ENCODE measurements at places on chromosomes 12 and 14.
A peak's percentile ranks its signal among the peaks of the same experiment; 100 is the strongest.

- DNase-seq = no peak
These were observed 289.9 kb downstream of the AKAP6 start for GRCh38 chr14:32618991-32619390.

DNA sequence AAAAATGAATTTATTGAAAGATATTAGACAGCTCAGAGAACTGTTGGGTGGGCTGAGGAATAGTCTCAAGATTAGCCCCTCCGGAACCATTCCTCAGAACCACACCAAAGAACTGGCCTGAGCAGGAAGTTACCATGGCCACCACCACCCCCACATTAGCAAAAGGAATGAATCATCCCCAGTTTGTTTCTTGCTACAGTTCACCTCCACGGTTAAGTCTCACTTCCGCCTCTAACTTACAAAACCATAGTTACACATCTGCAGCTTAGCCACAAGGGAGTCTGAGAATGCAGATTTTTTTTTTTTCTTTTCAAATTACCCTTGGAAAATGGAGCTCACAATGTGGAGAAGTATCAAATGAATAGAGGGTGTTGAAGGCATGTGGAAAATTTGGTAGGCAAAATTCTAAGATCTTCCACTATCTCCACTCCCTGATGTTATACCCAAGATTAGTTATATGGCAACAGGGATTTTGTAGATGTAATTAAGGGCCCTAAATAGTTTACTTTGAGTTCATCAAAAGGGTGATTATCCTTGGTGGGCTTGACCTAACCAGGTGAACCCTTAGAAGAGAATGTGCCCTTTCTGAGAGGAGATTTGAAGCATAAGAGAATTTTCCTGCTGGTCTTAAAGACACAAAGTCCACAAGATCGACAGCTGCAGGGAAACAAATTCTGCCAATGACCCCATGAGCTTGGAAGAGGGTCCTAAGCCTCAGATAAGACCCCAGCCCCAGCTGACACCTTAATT is 129.8 kb upstream of the KRR1 start:
- DNase-seq = peak; percentile 81

DNA sequence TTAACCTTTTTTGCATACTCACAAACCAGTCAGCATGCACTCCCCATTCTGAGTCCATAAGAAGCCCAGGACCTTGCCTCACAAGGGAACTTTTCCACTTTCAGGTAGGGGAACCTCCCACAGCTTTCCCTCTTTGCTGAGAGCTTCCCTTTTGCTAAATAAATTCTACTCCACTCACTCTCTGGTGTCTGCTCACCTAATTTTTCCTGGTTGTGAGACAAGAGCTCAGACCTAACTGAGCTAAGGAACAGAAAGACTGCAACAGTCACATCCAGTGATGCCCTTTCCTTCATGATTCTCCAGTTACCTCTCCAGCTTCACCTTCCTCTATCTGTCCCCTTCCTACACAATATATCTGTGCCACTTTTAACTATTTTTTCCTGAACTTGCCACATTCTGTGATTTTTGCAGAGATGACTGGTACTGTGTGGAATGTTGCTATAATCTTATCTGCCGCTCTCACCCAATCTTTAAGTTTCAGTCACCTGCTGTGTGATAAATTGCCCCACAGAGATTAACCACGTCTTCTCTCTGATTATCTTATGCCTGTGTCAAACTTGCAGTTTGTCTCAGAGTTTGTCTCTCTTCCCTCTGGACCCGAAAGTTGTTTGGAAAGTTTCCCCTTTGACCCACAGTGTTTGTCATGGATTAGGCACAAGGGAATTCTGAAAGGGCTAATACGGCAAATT is 737.1 kb upstream of the FLRT2 start:
- no peak for DNase-seq

- DNase-seq = no peak
These were observed 22.8 kb downstream of the TPCN1 start for GRCh38 chr12:113244047-113244460.

DNA sequence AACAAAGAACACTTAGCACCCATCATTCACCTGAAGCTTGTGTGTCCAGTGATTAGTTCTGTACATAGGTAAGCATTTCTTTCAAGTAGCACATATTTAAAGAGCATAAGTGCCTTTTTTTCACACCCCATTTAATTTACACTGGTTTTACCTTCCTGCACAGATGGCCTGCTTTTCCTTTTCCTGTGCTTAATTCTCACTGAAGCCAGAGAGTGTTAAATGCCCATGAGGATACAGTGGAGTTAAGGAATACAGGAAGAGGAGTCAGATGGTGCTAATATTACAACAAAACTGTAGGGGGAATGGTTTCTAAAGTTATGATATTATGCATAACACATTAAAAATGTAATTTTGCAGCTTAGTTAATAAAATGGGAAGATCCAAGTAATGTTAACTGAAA is 31.0 kb upstream of the SLC38A1 start:
- DNase-seq = no peak

GRCh38 chr14:38828183-38828827 is 274.7 kb downstream of the SEC23A start:
- DNase-seq = no peak

DNA sequence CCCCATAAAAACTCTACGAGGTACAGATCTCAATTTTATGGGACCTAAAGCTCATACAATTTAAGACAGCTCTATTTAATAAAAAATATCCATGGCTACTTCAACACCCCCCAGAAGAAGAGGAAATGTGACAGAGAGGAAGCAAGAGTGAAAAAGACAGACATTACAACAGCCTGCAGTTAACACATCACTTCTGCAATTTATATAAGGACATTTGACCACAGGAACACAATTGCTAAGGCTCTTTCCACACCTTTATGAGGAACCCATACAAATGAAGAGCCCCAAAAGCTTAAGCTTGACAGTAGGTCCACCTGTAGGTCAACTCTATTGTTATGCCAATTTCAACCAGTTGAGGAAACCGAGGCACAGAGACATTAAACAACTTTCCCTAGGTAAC is 5.6 kb downstream of the OR10P1 start:
- DNase-seq = no peak

GRCh38 chr14:36288496-36288895 is 31.9 kb downstream of the MBIP start:
- no peak for DNase-seq

- no peak for DNase-seq
These were observed 13.7 kb upstream of the REP15 start for GRCh38 chr12:27682534-27682933.

DNA sequence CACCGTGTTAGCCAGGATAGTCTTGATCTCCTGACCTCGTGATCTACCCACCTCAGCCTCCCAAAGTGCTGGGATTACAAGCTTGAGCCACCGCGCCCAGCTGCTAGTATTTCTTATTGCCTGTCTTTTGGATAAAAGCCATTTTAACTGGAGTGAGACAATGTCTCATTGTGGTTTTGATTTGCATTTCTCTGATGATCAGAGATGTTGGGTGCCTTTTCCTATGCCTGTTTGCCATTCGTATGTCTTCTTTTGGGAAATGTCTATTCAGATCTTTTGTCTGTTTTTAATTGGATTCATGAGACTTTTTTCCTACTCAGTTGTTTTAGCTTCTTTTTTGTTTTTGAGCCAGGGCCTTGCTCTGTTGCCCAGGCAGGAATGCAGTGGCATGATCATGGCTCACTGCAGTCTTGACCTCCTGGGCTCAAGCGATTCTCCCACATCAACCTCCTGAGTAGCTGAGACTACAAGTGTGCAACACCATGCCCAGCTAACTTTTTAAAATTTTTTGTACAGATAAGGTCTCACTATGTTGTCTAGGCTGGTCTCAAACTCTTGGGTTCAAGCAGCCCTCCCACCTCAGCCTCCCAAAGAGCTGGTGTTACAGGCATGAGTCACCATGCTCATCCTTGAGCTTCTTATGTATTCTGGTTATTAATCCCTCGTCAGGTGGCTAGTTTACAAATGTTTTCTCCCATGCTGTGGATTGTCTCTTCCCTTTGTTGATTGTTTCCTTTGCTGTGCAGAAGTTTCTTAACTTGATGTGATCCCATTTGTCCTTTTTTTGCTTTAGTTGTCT is 65.9 kb downstream of the ACACB start:
- DNase-seq = no peak

GRCh38 chr14:51638071-51638944 is 13.4 kb upstream of the FRMD6 start:
- DNase-seq = no peak

GRCh38 chr14:52650774-52651173 is 44.6 kb downstream of the ERO1A start:
- no peak for DNase-seq

GRCh38 chr12:4273652-4274395 is at the start of gene CCND2:
CCND2 (plus strand) TSS chr12:4273762; CDS start chr12:4274041, 279 bp downstream.
- peak; percentile 83 for DNase-seq

GRCh38 chr14:91732859-91733477 is 1.1 kb upstream of the CATSPERB start:
- no peak for DNase-seq

DNA sequence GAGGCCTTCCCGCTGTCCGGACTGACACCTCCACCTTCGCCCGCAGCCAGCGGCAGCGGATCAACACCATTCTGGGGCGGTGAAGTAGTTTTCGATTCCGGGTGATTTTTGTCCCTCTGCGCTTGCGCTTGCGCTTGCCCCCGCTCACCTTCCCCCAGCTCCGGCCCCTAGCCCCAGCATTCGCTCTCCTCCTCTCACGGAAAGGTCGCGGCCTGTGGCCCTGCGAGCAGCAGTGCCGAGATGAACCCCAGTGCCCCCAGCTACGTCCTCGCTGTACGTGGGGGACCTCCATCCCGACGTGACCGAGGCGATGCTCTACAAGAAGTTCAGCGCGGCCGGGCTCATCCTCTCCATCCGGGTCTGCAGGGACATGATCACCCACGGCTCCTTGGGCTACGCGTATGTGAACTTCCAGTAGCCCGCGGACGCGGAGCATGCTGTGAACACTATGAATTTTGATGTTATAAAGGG is 22.7 kb upstream of the SRGAP1 start:
- no peak for DNase-seq

- DNase-seq = no peak
These were observed 613 bp downstream of the DUSP16 start for GRCh38 chr12:12562016-12562483.

DNA sequence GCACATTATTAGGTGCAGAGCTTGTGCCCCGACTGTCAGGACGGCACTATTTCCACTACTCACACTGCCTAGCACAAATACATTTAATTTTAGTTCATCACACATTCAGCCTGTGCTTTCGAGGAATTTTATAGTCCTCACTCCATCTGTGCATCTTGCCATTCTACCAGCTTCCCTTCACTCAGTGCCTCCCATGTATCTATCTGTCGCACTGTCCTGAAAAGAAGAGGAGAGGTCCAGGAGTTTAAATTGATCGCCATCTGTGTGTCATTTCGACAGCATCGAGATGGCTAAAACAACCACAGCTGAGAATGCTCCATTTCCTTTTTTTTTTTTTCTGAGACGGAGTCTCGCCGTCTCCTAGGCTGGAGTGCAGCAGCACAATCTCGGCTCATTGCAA is 97.6 kb upstream of the FOXN3 start:
- DNase-seq = no peak

GRCh38 chr14:69226178-69226577 is 33.8 kb upstream of the GALNT16 start:
- no peak for DNase-seq

DNA sequence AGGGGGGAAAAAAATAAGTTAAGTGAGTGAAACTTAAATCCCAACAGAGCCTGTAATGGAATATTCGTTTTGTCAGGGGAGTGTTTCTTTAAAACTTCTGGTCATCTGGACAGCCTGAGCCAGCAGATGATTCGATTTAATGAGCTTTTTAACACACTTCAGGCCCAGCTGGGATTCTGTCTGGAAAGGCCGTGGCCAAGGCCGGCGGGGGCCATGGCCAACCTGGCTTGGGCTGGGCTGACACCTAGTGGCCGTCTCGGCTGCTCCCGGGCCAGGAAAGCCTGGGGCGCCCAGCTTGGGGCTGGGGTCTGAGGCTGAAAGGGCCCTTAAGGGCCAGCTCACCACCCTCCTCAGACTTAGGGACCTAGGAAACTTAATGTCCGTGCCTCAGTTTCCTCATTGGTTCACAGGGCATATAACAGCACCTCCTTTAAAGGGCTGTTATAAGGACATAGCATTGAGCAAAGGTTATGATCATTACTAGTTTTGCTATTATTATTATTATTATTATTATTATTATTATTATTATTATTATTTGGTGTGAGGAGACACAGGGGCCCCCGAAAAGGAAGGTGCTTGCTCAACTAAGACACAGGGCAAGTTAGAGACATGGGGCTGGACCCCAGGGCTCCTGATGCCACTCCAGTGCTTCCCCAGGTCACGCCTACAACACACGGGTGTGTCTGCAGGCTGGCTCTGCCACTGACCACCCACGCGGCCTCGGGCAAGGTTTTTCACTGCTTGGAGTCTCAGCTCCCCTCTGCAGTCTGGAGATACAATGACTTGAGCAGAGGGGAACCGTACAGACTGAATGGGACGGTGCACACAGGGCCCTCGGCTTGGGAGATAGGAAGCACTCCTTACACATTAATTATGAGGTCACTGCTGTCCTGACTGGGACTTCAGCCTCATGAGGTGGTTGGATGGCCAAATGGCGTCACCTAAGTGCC is 84.0 kb downstream of the SYNE3 start:
- DNase-seq = no peak

GRCh38 chr12:67452119-67452805 is 183.1 kb downstream of the CAND1 start:
- DNase-seq = no peak

- peak; percentile 90 for DNase-seq
These were observed 3.4 kb downstream of the PLEKHG3 start for GRCh38 chr14:64707661-64708060.

DNA sequence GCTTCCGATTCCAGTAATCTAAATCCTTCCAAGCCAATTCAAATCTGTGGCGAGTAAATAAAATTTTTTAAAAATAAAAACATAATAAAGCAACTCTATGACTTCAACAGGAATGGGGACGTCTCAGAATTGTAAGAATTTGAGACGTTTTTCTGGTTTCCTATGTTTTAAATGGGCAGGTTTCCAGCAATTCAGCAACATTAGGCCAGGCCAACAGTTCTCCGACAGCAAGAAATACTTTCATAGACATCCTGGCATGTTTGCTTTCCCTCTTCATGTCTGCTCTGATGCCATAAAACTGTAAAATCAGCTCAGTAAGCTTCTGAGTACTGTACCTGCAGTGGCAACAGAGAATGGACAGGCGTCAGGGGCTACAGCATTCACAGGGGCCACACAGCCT is 35.8 kb upstream of the DICER1 start:
- DNase-seq = no peak

DNA sequence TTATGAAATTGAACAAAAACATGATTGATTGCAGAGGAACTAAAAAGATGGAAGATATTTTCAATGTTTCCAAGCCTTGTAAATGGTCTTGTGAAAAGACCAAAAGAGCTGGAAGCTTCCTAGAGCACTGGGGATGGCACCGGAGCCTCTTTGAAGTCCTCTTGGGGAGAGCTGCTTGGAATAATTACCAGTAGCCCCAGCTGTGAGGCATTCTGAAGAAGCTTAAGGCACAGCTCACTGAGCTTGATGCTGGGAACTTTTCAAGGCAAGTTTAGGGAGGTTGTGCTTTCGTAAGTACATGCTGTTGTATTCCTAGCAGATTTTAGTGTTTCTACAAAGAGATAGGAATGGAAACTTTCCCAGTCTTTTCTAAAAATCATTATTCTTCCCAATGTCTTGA is 13.9 kb downstream of the PDZRN4 start:
- no peak for DNase-seq

GRCh38 chr14:67984274-67984673 is 164.7 kb downstream of the RAD51B start:
- DNase-seq = no peak

Measured in epithelial cell of prostate (primary cell).